ENCODE measurements at places on chromosomes 2 and 18.

DNA sequence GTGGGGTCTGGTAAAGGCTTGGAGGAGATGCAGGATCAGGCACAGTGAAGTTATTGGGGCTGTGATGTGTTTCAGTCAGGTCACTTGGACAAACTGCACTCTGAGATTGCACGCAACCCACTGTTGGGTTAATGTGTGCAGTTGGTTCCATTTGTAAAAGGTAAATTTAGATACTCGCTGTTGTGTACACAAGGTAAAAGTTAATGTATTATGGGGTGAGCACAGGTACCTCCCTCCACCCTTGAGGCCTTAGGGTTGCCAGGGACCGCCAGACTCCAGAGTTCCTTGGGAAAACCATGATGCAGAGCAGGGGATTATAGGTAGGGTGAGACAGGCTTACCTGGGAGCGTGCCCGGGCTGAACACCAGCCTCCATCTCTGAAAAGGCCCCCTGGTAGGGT, 20.1 kb downstream of the IMPA2 start:
- no peak for DNase-seq

DNA sequence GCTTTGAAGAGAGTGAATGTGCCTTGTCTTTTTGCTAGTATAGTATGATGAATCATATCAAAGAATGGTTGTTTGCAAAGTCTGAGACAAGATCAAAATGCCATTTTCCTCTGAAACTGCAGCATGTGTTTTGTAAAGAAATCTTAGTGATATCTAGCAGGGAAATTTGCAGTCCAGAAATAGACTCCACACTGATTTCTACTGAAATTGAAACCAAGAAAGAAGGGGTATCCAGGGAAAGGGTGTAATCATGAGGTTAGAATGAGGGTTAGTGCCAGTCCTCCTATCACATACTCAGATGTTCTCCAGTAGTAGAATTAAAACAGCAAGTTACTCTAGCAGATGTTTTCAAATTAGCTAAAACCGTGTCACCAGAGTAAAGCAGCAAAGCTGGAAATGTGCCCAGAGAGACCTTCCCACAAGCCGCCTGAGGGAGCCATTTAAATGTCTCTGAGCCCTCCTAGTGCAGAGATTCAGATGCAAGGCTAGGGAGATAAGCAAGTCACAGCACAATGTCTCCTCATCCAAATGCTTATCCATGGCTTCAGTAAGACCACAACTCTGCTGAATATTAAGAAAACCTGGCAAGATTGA, 4.9 kb downstream of the DLGAP1 start:
- no peak for DNase-seq

DNA sequence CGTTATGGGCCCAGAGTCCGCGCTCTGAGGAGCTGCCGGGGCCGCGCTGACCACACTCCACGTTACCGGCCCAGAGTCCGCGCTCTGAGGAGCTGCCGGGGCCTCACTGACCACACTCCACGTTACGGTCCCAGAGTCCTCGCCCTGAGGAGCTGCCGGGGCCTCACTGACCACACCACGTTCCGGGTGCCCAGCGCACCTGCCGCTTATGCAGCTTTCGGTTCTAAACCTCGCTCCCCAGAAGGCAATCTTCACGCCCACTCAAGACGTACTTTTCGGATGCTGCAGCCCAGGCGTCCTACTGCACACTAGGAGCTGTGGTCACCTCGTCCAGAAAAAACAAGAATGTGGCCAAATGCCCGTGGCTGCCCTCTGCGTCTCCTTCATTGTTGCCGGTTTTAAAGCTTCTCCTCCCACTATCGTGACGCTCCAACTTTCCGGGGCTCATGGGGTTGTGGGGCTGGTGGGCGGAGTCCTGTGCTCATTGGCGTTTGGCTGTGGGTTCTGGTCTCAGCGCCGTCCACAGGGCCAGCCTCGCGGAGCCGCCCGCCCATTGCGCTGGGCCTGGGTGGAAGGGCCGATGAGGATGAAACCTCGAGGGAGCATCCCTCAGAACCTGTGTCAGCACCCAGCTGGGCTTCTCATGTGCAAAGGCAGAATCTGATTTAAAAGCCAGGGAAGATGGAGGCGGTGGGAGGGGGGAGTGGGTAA, 11.9 kb downstream of the KCNG2 start:
- DNase-seq: no peak

GRCh38 chr2:150120326-150120955, 367.0 kb downstream of the RND3 start:
- no peak for DNase-seq

DNA sequence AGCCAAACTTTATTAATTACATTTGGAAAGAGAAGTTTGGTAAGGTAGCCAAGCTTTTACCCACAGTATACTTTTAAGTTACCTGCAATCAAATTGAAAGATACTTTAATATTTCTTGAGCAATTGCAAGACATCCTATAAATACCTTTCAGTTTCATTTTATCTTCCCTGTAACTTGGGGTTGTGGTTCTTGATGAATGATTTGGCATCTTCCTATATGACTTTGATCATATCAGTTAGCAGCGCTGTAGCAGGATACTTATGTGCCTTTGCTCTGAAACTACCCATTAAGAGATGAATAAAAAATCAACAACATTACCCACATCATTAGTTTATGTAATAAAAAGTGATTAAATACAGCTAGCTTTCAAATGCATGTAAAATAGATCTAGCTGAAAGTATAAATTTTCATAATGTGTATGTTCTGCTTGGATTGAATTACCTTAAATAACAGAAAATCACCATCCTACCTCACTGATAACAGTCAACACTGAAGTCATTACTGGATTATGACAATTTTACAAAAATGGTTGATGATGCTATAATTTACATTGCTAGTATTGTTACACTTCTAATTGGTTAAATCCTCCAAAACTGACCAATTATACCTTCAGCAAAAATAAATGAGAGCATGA, 50.4 kb downstream of the MMADHC start:
- DNase-seq: no peak

DNA sequence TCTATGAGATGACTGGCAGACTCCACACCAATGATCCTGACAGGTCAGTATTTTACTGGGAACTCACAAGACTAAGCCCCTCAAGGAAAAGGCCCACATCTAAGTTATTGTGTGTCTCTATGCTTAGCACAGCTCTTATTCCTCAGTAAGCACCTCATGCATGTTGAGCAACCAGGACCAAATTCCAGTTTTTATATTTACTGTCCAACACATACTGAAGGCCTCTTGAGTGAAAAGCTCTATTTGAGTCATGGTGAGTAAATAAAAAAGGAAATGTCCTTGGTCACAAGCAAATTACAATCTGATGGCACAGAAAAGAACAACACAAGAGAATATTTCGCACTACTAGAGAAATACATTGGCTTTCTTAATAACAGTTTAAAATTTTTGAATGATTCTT, 87.9 kb upstream of the ETAA1 start:
- no peak for DNase-seq

- no peak for DNase-seq
Measured at GRCh38 chr2:175432021-175432420, 250.5 kb upstream of the ATP5MC3 start.

- no peak for DNase-seq
Measured at GRCh38 chr2:100940240-100940639, 61.8 kb upstream of the RPL31 start.

- no peak for DNase-seq
Measured at GRCh38 chr2:236180076-236180816, 12.1 kb upstream of the GBX2 start.

GRCh38 chr2:54065411-54065810, 50.0 kb upstream of the ACYP2 start:
- no peak for DNase-seq

DNA sequence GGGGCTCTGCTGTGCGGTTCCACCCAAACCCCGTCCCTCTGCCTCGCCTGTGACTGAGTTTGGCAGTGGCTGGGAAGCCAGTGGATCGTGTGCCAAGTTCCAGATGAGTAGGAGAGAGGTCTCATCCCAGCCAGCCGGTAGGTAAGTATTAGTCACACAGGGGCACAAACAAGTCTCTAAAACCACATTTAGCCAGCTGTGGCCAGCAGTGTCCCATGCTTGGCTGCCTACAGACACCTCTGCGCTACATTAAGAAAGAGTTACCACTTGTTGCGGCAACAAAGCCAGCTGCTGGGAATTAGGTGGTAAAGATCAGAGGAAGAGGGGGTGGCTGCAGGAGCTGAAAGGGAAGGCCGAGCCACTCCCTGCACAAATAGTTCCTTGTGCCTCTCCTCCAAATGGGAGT, 81.2 kb downstream of the GATA6 start:
- no peak for DNase-seq

GRCh38 chr2:118994172-118994700, 52.2 kb downstream of the MARCO start:
- DNase-seq: no peak

DNA sequence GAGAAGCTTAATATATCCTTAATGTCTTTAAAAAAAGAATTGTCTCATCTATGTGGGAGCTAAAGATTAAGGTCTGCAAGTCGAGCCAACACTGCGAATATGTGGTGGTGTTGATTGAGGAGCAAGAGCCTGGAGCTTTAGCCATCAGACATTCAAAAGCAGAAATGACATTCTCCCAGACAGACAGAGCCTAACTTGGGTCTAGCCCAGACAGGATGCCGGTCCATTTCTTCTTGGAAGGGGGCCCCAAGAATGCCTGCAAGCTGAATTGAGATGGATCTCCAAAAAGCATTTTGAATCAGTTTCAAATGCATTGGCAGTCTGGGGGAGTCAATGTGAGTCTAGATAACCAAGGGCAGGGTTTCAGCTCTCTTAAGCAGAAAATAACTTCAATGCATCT, 30.1 kb upstream of the EML4 start:
- DNase-seq: no peak

DNA sequence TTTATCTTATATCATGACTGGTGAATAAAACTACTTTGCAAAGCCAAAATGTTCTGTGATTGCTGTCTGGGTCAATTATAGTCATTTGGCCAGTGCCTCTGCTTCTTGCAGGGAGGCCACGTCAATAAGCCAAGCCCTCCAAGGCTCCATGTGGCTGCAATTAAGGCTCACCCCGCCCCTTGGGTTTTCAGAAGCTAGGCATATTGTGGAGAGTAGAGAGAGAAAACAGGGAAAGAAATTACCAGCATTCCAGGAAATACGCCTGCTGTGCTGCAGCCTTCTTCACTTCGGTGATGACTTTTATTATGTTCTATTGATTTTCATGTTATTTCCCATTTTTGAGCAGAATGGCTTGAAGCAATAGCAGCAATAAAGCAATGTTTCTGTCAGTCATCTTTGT, 319.7 kb downstream of the SOX11 start:
- no peak for DNase-seq

GRCh38 chr2:37354531-37354930, 10.1 kb downstream of the QPCT start:
- no peak for DNase-seq

DNA sequence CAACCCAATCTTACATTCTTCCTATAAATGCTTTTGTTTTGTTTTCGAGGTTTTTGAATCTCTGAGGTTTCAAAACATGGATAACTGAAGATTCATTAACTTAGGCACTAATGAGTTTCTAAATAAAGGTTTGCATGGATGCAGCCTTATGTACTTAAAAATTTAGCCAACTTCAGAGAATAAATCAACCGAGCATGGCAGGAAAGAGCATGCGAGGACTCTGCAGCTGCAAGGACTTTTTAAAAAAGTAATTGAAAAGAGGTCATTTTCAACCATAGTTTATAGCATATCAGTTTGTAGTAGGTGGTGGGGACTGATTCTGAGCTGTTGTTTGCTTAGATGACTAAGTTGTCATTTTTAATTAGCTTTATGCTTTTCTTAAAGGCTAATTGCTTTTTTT, 567.0 kb upstream of the ZEB2 start:
- DNase-seq: no peak

DNA sequence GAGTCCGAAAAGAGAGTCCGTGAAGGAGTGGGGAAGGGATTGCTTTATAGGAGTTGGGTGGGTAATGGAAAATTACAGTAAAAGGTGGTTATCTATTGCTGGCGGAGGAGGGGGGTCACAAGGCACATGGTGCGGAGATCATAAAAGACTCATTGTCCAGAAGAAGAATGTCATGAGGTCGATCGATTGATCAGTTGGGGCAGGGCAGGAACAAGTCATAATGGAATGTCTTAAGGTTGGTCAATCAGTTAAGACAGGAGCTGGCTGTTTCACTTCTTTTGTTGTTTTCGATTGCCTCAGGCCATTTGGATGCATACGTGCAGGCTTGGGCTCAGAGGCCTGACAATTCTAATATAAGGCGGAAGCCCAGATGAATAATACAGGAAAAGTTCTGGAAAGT, 473.0 kb upstream of the TNP1 start:
- no peak for DNase-seq

GRCh38 chr2:187917535-187917934, 363.3 kb upstream of the TFPI start:
- no peak for DNase-seq

DNA sequence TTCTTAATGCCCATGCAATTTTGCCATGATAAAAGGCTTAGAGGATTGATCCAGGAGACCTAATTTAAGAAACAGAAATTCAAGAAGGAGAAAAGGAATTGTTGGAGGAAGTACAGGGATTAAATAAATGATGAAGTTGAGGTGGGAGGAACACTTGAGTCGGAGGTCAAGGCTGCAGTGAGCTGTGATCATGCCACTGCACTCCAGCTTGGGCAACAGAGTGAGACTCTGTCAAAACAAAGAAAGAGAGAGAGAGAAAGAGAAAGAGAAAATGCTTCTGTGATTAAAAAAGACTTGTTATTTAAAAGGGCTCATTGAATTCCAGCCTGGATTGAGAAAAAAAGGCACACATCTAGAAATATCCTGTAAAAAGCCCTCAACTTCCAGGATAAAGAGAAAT, 123.2 kb downstream of the B3GNT2 start:
- DNase-seq: no peak

GRCh38 chr18:7064346-7064745, 53.3 kb downstream of the LAMA1 start:
- no peak for DNase-seq

DNA sequence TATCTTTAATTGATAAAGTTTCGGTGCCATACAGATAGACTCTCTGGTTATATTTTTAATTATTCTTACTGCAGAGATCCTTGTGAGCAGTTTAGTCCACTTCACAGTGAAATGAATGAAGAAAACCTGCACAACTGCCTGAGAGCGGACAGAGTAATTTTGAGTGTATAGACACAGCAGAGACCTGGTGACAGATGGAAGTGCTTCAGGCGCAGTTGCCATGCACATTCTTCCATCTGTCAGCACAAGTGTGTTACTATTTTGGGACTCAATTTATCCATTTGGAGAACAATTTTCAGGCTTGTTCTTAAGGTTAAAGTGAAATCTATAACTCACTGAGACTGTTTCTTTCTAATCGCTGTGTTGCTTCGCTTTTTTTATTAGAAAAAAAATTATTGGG, 147.8 kb upstream of the SPHKAP start:
- DNase-seq: no peak

GRCh38 chr2:8453904-8454302, 228.0 kb upstream of the ID2 start:
- no peak for DNase-seq

GRCh38 chr2:200905618-200906296, 16.6 kb downstream of the NIF3L1 start:
- no peak for DNase-seq

Measured in stimulated activated CD8-positive, alpha-beta memory T cell treated with anti-CD3 and anti-CD28 coated beads, Interleukin-15, amount 100 ng/mL, for 24 hours (primary cell).